ENCODE measurements at places on chromosomes 5 and 9.

DNA sequence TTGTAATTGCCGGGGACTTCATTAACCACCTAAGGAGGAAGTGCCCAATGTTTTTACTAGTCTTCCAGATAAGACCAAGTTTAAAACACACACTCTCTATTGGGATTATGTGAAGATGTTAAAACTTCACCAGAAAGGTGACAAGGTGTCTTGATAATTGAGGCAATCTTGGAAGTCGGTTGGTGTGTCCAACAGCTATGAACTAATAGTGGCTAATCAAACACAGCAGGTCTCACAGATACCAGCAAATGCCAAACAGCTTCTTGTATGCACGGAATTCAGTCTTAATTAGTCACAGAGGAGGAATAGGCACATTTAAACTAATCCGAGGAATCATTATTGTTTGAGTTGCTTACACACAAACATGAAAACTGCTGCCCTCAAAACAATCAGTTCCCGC lies 214.5 kb downstream of the SEC61B start:
- no peak for DNase-seq

- DNase-seq, result no peak
Measured at GRCh38 chr9:136209232-136209631, 4.3 kb upstream of the LHX3 start.

DNA sequence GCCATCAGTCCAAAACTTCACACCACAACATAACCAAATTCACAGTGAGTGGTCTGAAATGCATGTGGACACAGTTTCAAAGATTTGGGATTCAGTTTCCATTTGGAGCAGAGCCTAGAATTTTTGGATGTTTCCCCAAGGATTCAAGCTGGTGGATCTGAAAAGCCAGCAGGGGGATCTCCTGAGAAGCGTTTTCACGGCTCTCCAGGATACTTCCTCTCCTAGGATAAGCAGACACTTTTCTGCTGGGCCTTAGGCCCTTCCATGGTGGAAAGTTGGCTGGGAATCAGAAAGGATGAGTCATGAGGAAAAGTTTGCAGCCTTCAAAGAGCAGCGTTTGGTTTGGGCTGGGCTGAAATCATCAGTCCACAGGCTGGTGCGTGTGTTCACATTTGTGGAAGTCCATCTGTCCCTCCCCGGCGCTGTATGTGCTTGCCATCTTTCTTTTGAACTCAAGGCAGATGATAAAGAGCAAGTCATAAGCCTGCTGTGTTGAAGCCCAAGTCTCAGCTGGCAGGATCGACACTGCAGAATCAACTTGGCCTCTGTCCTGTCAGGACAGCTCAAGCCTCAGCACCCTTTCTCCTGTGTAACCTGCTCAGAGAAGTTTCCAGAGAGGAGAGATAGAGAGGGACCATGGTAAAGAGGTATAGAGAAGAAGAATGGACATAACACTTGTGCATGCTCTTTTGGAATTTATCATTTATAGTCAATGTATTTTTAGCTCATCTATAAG lies 152.6 kb upstream of the MSX2 start:
- DNase-seq, result no peak

DNA sequence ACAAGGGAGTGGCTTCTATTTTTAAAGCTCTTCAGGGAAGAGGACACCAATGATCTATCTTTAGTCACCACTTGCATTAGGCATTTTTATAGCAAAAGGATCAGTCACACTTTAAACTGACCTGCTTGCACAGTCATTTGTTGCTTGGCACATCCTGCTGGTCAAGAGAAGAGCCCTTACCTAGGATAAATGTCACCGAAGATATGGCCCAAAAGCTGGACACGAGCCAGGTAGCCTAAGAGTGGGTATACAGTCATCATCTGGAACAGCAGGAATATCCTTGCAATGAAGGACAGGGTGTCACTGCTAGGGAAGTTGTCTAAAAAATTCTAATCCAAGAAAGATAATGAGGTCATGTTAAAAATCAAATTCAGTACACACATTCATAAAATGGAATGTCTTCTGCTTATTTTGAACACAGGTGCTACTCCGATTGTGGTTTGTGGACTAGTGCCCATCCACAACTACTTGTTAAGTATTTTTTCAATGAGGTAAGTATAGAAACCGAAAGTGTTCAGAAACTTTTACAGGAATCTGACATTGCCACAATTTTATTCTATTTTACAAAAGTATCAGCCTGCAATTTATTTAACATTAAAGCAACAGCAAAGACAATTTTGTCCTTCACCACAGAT lies 78.4 kb downstream of the SLC38A9 start:
- no peak for DNase-seq

DNA sequence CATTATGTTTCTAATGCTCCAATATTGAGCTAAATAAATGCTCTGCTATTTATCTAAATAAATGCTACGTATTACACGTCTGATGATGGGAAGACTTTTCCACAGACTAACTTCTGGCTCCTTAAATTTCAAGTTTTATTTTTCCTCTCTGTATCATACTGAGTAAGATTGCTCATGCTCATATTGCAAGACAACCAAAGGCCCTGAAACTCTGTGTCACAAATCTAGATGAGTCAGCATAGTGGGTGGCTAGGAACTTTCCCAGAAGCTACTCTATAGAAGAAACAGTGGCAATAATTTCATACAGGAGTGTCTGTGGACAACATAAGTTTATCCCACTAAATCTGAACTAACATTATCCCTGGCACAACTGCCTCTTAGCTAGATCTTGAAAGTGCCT lies 53.0 kb upstream of the RFX3 start:
- no peak for DNase-seq

- no peak for DNase-seq
Measured at GRCh38 chr9:8536845-8537244, 737.3 kb upstream of the DMAC1 start.

- DNase-seq, result no peak
Measured at GRCh38 chr5:39422036-39422606, 2.7 kb downstream of the DAB2 start.

GRCh38 chr9:98219364-98219716 lies 26.9 kb upstream of the CORO2A start:
- DNase-seq, result no peak

- no peak for DNase-seq
Measured at GRCh38 chr9:82539856-82540579, 522.9 kb downstream of the RASEF start.

DNA sequence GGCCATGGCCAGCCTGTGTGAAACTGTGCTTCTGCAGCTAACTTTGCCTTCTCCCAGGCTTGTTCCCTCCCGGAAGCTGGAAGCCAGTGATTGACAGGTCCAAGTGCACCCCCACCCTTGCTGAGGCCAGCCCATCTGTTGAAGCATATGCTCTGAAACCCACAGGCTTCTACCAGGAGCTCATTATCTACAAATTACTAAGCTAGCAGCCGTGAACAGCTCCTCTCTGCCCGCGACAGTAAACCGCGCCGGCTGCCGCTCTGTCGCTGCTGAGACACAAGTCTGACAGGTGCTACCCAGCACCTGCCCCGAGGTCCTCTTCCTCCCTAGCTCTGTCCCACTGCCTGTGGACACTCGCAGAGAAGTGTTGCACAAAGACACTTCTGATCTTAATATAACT lies 490.9 kb downstream of the GADD45G start:
- DNase-seq, result no peak

DNA sequence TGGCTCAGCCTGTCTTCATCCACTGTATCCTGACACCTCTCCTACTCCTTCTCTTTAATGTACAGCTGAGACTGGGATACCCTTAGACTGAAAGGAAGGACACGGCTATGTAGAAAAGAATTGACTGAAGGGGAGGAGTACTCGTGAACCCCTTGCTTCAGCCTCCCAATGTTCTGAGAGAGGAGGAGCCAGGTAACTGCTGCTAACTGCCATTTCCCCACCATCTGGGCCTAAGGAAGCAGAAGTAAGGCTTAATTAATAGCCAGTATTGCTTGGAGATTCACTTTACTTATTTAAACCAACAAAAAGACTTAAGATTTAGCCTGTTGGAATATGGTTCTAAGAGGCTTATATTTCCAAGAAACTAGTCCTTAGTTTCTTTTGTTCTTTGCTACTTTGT lies 18.8 kb upstream of the RGS3 start:
- DNase-seq, result no peak

Data from activated effector memory CD4-positive, alpha-beta T cell treated with Interleukin-2 at 50 U/mL for 16 hours (primary cell).